Stimulated activated CD4-positive, alpha-beta T cell treated with anti-CD3 and anti-CD28 coated beads, Interleukin-2, amount 100 ng/mL, for 48 hours (primary cell): ENCODE measurements at places on chromosomes 7 and 10.

DNA sequence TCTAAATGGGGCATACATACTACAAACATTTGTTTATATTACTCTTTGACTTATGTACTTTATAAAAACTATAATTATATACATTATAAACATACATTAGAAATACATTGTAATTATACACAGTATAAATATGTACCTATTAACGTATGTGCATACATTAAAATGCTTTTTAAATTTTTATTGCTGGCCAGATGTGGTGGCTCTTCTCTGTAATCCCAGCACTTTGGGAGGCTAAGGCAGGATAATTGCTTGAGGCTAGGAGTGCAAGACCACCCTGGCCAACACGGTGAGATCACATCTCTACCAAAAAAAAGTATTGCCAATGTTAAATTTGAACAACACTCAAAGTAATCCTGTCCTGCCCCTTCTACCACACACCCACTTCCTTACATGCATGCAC lies 1037.0 kb downstream of the GRM8 start:
- DNase-seq = no peak

- no peak for DNase-seq
Measured at GRCh38 chr7:50477640-50478039, 27.5 kb upstream of the FIGNL1 start.

- DNase-seq = no peak
Measured at GRCh38 chr7:22791204-22792158, 31.2 kb downstream of the TOMM7 start.

- no peak for DNase-seq
Measured at GRCh38 chr7:1422512-1423263, 36.6 kb downstream of the MICALL2 start.

DNA sequence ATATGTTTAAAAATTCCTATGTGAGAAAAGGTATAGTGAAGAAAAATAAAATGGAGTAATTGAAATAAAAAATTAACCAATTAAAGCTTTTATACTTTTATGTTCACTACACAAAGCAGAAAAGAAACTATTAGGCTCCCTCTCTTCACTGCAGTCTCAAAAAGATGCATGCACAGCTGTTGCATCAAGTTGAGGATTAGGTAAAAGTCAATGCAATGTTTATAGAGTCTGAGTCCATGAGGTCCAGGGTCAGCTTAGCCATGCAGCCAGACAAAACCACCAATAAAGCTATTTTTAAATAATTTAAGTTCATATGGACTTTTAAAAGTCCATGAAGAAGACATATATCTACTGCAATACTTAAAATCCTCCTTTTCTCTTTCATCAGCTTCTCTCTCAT lies 31.1 kb upstream of the ING3 start:
- DNase-seq = no peak

DNA sequence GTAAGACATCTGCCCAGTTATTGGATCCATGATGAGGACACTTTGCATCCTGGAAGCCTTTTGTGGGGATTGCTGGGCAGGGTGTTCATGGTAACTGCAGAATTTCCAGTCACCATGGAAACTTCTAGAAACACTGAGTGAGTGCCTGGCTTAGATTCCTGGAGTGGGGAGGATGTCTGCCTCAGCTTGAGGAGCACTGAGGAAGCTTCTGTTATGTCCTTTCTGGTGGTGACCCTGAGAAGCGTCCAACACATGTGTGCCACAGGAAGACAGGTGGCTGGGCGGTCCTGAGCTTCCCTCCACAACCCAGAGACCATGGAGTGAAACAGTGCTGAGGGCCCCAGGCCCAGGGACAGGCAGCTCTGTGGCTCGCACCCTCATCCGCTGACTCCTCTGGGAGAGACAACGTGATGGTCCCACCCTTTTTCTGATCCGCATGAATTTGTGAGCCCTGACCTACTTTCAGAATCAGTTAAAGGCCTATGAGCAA lies 191.8 kb upstream of the CXCL12 start:
- DNase-seq = no peak

GRCh38 chr10:121580276-121581116 lies 17.7 kb downstream of the FGFR2 start:
- no peak for DNase-seq

DNA sequence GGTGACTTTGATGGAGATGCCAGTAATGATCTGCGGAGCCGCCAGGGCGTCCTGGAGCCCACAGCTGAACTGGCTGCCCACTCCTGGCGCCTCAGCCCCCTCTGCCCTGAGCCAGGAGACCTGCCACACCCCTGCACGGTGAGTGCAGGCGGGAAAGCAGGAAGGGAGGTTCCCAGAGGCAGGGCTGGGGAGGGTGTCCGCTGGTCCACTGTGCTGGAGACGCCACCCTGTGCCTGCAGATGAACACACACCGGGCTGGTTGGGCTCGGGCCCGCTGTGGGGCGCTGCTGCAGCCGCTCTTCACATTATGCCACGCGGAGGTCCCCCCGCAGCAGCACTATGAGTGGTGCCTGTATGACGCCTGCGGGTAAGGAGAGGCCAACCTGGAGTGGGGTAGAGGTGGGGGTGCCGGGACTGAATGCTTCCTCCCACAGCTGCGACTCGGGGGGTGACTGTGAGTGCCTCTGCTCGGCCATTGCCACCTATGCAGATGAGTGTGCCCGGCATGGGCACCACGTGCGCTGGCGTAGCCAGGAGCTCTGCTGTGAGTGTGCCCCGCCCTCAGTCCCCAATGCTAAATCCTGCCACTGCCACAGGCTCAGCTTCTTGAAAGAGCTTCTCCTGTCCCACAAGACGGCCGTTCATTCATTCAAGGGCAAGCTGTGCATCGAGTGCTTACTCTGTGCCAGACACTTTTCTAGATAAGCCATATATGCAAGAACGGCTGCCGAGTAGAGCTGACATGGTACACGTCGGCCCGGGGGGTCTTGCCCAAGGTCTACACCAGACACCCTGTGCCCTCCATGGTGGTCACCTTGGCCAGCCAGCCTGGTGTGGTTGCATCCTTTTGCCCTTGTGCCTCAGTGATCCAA lies 14.3 kb upstream of the ZNF467 start:
- DNase-seq = no peak

- no peak for DNase-seq
Measured at GRCh38 chr7:115635376-115635775, 395.2 kb downstream of the TFEC start.

GRCh38 chr7:111730476-111731300 lies 168.4 kb upstream of the IMMP2L start:
- no peak for DNase-seq

GRCh38 chr10:42928064-42928463 lies 145.5 kb downstream of the BMS1 start:
- DNase-seq = no peak

DNA sequence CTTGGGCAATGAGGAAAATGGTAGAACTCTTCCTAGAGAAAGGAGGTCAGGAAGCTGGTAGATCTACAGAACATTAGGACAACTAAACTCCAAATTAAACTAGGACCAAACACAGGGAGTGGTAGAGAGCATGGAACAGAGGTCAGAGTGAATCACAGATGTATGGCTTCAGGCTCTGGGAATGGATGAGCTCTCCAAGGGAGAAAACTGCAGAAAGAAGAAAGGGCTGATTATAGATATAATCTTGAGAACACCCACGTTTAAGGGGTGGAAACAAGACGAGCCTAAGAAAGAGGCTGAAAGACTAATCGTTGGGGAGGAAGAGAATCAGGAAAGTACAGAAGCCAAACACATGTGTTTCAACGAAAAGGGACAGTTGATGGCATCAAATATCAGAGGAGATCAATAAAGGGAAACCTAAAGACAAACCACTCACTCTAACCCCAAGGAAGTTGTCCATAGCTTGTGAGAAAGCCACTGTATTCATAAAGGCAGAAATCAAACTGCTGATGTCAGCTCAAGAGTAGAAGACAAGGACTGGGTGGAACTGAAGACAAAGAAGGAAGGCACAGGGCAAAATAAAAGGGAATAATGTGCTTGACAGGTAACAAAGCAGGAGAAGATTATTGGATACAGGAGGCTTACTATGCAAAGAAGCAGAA lies 41.4 kb downstream of the NUDCD3 start:
- no peak for DNase-seq

DNA sequence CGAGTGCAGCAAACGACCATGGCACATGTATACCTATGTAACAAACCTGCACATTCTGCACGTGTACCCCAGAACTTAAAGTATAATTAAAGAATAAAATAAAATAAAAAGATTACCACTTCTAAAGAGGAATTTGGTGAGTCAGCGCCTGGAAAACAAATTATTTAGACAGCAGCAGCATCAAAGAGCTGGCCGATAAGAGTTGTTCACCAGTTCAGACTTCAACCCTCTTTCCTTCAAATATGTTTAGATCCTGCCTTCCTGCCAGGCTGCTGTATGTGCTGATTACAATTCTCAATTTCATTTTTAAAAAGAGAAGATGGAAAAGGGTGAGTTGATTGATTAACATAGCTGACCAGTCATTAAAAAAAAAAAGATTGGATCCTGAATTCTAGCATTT lies 672.0 kb upstream of the NRP1 start:
- DNase-seq = no peak

DNA sequence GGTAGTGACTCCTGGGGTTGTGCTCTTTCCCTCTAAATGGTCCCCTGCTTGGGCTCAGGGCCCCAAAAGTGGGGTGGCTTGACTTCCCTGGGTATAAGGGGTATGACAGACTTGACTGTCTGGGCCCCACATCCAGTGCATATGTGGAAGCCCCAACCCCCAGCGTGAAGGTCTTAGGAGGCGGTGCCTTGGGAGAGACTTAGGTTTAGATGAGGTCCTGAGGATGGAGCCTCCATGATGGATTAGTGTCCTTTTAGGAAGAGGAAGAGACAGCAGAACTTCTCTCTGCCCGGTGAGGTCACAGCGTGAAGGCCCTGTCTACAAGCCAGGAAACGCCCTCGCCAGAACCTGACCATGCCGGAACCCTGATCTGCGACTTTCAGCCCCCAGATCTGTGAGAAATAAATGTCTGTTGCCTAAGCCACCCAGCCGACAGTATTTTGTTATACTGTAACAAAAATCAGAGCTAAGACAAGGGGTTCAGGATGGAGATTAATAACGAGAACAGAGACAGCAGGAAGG lies 23.8 kb downstream of the PODXL start:
- DNase-seq = no peak
